ENCODE measurements at places on chromosomes 6 and 20.

GRCh38 chr20:10061641-10062040, 26.9 kb downstream of the ANKEF1 start:
- no peak for DNase-seq

DNA sequence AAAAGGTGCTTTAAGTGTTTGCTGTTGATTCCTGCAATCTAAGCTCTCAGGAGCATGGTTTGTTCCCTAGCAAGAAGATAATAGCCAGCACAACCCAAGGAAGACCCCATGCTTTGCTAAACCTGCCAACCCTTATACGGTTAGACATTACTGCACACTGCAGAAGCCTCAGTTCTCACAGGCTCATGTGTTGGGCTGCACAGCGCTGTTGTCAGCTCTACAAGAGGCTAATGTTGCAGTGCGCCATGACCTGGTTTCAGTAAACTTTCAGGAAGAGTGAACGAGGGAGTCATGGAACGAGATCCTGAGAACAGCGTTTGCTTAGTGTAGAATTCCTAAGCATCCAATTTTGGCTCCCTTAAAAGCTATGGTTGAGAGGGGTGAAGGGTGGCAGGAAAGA, 218.5 kb downstream of the ARHGAP18 start:
- DNase-seq, result no peak

- peak; percentile 99 for DNase-seq
Observed at GRCh38 chr6:52664186-52664990, 6.5 kb upstream of the TMEM14A start.

GRCh38 chr20:48799328-48800105, 28.3 kb downstream of the PREX1 start:
- DNase-seq, result no peak

DNA sequence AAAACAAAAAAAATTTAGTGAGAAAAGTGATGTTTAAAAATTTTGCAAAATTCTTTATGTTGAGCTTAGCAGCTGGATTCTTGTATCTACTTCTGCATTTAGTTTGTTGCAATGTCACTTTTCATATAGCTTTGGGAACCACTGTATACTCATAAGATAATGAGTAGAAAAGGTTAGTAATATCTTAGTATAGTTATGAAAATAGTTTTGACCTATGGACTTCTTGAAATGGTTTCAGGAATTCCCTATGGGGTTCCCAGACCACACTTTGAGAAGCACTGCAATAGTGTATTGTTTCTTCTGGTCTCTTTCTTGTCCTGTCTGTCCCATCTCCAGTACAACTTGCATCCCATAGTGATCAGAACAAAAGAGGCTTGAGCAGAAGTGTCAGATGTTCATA, 29.4 kb downstream of the PPP1R16B start:
- DNase-seq, result no peak

DNA sequence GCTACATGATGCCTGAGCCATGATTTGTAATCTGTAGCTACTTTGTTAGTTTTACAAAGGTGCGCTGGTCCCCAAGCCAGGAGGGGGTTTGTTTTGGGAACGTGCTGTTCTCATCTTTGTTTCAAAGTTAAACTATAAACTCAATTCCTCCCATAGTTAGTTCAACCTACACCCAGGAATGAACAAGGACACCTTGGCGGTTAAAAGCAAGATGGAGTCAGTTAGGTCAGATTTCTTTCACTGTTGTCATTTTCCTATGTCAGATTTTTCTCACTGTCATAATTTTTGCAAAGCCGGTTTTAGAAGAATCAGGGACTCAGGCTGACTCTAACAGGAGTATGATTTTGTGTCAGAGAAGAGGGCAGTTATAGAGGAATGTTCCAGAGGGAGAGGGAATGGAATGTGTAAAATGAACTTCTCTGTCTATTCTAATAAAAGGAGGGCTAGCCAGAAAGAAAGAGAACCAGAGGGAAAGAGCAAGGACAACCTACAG, 2.3 kb upstream of the GMPR start:
- no peak for DNase-seq

DNA sequence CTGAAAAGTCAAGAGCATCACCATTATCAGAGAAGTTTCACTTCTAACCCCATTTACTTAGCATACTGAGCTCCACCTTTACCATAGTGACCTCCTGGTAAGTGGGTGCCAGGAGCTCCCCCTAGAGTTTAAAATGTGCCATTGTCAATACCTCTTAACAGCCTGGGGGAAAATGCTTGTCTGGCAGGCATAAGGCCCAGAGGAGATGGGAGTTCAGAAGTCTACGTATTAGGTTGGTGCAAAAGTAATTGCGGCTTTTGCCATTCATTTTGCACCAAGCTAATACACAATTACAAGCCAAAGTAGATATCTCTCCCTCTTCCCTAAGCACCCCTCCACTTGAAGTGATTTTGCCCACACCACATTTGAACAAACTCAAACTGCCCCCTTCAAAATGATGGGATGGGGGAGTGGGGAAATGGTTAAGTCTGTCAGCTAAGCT, 919.0 kb downstream of the KIF16B start:
- peak; percentile 78 for DNase-seq

GRCh38 chr6:135030532-135031178, 24.0 kb downstream of the HBS1L start:
- DNase-seq, result no peak

DNA sequence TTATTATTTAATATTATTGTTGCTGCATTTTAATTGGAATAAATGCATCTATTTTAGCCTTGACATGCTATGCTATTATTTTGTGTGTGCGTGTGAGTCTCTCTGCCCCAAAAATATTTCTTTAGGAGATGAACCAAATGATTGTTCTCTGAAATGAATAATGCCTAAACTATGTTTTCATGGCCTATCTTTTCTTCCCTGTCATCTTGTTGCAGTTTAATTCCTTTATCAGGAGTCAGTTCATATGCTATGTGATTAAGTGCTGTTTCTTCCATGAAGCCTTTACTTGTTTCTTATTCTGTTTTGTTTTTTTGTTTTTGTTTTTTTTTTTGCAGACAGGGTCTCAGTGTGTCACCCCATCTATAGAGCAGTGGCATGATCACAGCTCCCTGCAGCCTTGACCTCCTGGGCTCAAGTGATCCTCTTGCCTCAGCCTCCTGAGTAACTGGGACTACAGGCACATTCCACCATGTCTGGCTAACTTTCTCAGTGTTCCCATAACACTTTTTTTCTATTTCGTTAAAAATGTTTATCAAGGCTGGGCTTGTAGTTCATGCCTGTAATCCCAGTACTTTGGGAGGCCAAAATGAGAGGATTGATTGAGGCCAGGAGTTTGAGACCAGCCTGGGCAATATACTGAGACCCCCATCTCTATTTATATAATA, 25.7 kb downstream of the TPX2 start:
- peak; percentile 77 for DNase-seq

All from COLO829 (cell line).